NCI-H1436 treated with DMSO at 0.1 percent for 48 hours (cell line): ENCODE measurements at places on chromosomes 2 and 18.

GRCh38 chr2:18971628-18972027, 382.3 kb upstream of the NT5C1B start:
- no peak for DNase-seq

- no peak for DNase-seq
These were observed 3.6 kb upstream of the GPC1 start for GRCh38 chr2:240431661-240432424.

GRCh38 chr2:71530641-71531332, 77.4 kb downstream of the DYSF start:
- DNase-seq, result no peak

- DNase-seq, result no peak
These were observed 34.0 kb downstream of the DOCK10 start for GRCh38 chr2:225008179-225008856.

DNA sequence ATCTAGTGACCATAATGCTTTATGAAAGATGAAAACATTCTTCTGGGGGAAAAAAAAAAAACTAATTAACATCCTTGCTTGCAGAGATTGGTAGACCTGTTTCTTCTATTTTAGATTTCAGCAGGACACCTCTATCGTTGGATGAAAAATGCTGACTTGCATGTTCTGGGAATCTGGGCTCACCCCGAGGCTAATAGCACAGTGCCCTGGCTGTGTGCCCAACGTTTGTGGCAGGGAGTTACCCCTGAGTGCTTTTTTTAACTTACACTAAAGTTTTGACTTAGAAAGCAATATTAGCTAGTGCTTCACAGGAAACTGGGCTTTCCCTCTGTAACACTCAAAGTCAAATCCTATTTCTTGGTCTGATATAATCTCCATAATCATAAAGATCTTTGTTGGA, 233.2 kb downstream of the SLC8A1 start:
- DNase-seq, result no peak

DNA sequence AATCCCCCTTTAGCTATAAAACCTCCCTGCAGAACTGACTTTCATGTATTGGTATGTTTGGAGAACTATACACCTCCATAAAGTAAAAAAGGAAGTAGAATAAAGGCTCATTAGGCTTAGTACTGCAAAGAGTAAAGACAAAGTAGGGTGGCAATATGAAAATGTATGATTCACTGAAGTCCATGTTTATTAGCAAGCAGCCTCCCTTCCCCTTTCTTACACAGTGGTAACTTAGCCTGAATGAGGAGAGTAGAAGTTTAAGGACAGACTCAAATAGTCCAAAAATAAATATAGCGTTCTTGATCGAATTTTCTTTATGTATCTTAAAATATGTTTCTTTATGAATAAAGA, 1.5 kb downstream of the ZNF804A start:
- DNase-seq, result no peak
